ENCODE measurements at places on chromosomes 13 and 19.

GRCh38 chr13:92804926-92805325 lies 421.7 kb upstream of the GPC6 start:
- no peak for DNase-seq

GRCh38 chr19:18291590-18292461 lies 10.4 kb upstream of the JUND start:
- peak; percentile 78 for DNase-seq

GRCh38 chr19:11416346-11417052 lies 2.6 kb downstream of the RGL3 start:
- no peak for DNase-seq

DNA sequence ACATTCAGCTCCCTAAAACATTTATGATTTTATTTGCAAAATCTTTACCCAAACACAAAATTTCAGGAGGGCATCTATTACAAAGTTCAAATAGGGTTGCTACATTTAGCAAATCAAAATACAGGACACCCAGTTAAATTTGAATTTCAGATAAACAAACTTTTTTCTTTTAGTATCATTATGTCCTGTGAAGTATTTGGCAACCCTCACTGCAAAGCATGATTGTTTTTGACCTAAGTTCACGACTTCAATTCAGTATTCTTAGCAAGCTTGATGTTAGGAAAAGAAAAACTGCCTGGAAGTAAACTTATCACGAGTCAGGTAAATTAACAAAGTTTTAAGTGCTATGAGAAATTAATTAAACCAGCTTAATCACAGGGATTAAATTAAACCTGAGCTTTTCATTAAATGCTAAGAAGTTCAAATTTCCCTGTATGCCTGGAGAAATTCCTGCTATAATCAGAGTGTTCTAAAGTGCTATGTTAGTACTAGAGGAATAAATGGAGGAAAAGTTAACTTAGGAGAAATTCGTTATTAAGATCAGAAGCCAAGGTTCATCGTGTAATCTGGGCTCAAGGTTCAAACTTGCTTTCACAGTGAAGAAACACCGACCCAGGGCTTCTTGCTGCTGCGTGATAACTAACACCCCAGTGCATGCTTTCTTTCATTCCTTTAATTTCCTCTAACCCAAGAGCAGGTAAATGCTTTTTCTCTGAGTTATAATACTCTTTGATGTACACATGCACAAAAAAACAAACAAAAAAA lies 298.1 kb downstream of the FOXO1 start:
- DNase-seq: no peak

GRCh38 chr19:6988257-6988656 lies 33.0 kb downstream of the MBD3L2B start:
- no peak for DNase-seq

DNA sequence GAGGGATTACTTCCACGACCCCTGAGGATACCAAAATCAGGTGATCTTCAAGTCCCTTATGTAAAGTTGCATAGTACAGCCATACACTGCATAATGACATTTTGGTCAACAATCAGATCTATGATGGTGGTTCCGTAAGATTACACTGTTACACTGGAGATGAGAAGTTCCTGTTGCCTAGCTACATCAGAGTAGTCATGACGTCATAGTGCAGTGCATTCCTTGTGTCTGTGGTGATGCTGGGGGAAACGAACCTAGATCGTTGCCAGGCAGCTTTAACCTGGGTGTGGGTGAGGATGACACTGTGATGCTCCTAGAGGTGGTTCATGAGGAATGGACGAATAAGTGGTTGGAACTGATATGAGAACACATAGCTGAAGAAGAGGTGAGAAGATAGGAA lies 9.1 kb downstream of the ZNF610 start:
- no peak for DNase-seq

DNA sequence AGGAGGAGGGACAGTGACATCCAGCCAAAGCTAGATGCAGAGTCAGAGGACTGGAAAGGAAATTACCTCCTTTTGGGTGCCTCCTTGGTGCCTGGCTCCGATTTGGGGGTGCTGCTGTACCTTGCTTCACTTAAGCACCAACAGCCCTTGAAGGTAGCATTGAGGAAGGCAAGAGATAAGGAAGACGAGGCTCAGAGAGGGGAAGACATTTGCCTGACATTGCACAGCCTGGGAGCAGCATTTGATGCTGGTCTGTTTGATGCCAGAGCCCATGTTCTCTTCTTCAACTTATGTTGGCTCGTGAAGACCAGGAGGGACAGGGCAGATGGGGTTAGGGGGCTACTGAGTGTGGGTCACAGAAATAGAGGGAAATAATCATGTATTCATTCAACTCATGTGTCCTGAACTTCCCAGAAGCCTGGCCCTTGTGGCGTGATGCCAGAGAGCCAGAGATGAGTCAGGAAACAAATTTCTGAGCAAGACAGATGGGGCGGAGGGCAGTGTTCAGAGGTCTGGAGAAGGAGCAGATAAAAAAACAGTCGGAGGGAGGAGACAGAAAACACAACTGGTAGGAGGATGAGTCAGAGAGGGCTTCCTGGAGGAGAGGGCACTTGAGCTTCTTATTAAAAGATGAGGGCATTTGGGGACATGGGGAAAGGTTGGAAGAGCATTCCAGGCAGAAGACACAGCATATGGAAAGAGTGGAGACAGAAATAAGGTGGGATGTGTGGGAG lies 3.0 kb upstream of the C19orf81 start:
- no peak for DNase-seq

DNA sequence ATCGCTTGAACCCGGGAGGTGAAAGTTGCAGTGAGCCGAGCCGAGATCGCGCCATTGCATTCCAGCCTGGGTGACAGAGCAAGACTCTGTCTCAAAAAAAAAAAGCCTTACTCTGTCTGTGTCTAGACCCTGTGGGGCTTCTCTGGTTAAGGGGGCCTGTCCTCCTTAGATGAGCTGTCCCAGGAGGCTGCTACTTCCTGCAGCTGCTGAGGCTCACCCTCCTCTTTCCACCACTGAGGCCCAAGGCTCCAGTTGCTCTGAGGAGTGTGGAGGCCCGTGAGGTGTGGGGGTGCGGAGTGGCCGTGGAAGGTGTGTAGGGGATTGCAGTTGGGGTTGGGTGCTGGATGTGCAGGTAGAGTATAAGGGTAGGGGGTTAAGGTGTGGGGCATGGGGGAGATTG lies 22.1 kb upstream of the RASA3 start:
- no peak for DNase-seq

DNA sequence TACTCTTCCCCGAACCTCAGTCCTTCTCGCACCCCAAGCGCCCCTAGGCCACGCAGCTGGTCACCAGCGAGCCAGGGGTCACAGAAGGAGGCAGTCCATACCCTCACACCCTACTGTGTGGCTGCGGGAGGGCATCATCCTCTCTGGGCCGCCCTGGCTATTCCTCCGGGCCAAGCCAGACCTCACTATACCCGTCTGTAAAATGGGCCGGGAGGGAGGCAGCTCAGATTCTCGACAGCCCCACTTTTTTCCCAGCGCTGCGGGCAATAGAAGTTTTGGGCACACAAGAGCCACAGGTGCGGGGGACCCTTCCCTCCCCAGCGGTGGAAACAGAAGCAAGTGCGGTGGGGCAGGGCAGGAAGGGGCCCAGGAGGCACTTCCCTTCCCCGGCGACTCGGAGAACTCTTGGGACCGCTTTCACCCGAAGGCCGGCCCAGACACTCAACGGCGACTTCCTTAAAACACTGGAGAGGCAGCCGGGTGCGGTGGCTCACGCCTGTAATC lies 5.6 kb upstream of the ARRDC2 start:
- no peak for DNase-seq

DNA sequence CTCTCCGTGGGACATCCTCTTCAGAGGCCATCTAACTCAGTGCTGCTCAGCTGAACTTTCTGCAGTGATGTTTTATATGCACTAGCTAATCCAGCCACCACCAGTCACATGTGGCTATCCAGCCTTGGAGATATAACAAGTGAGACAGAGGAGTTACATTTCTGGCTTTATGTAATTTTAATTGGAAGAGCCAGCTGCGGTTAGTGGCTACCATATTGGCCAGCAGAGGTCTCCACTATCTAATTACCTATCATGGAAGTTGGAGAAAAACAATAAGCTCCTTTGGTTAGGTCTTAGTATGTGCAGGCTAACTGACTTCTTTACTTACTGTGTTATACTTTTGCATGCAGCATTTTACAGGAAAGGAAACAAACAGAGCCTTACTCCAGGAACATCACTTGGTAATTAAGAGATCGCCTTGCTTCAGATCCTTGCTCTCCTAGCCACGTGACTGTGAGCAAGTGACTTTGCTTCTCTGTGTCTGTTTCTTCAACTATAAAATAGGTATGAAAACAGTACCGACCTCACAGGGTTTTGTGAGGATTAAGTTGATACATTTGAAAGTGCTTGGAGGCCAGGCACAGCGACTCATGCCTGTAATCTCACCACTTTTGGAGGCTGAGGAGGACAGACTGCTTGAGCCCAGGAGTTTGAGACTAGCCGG lies 1.6 kb upstream of the KLK10 start:
- no peak for DNase-seq

DNA sequence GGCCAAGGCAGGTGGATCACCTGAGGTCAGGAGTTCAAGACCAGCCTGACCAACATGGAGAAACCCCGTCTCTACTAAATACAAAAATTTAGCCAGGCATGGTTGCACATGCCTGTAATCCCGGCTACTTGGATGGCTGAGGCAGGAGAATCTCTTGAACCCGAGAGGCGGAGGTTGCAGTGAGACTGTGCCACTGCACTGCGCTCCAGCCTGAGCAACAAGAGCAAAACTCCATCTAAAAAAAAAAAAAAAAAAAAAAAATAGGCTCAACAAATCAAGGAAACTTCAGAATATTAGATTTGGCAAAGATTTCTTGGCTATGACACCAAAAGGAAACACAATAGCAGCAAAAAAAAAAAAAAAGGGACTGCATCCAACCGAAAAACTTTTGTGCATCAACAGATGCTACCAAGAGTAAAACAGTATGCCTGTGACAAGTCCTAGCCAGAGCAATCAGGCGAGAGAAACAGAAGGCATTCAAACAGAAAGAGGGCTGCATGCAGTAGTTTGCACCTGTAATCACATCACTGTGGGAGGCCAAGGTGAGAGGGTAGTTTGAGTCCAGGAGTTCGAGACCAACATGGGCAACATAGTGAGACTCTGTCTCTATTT lies 23.8 kb downstream of the ZNF160 start:
- no peak for DNase-seq

DNA sequence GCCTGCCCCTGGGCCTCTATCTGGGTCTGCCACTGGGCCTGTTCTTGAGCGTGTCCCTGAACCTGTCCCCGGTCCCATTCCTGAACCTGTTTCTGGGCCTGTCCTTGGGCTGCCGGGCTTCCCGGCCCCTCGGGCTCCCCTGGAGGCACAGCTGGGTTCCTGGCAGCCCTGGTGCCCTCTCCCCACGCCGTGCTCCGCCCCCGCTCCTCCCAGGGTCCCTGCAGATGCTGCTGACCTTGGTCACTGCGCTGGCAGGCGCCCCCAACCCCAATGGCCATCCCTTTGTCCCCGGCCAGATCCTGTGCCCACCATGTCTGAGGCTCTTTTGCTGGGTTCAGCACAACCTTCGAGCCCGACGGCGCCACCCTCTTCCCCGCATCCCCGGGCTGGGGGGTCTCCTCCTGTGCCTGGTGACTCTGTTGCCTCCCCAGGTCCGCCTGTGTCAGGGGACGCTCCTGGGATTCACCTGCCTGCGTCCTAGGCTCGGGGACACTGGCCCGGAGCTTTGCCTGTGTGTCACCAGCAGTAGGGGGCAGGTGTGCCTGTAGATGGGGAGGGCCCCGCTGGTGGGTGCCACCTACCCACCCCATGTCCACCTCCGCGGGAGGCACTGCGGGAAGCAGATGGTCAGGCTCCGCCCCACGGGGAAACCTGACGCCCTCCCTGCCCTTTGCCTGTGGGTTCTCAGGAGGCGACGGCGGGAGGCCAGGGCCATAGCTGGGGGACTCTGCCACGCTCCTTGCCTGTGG lies 41.0 kb upstream of the GRTP1 start:
- no peak for DNase-seq

DNA sequence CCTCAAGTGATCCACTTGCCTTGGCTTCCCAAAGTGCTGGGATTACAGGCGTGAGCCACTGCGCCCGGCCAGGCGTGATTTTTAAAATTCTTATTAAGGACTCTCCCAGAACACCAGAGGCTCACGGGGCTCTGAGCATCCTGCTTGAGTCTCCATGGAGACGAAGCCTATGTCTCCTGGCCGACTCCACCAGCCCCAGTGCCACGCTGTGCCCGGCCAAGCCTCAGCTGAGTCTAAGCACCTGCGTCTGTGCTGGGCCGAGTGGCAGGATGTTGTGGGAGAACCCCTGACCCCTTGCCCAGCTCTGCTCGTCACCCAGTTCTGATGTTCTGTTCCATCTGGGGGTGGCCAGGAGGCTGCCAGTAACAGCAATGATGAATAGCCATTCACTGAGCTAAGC lies 3.9 kb upstream of the CELF5 start:
- no peak for DNase-seq

GRCh38 chr13:114121496-114122126 lies 10.8 kb downstream of the RASA3 start:
- no peak for DNase-seq

DNA sequence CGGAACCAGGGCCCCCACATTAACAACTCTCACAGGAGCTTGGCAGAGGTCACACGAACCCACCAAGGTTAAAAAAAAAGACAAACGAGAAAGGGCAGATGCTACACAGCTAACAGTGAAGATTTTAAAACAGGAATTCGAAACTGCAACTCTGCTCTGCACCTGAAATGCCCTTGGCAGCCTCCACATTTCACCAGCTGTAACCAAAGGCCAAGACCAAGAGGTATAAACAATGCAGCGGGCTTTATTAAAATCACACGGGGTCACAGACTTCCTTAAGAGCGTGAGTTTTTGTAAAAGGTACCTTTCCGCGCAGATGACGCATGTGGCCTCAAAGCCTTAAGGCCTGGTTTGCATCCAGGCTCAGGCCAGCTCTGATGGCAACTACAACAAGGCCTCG lies 88.2 kb downstream of the STK24 start:
- DNase-seq: no peak

- no peak for DNase-seq
Observed at GRCh38 chr13:39682310-39682709, 26.8 kb downstream of the COG6 start.

- no peak for DNase-seq
Observed at GRCh38 chr13:26985285-26985878, 186.2 kb downstream of the USP12 start.

DNA sequence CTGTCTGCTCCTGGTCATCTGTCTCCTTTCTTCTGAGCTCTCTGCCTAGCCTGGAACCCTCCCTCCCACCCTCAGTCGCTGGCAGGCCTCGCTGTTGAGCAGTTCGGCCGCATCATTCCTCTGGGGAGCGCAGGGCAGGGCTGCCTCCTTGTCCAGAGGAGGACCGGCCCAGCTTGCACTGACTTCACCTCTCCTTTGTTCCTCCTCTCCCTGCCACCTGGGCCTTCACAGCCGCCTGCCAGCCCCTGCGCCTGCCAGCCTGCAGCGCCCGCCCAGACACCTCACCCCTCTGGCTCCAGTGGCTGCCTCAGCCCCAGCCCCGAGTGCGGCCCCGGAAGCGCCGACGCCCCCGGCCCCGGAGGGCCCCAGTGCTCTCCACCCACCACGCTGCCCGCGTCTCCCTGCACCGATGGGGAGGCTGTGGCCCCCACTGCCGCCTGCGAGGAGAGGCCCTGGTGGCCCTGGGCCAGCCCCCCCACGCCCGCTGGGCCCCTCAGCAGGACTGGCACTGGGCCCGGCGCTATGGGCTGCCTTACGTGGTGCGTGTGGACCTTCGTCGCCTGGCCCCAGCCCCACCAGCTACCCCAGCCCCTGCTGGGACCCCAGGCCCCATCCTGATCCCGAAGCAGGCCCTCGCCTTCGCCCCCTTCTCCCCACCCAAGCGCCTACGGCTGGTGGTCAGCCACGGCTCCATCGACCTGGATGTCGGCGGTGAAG lies 7.2 kb downstream of the KMT5C start:
- no peak for DNase-seq

- DNase-seq: no peak
Observed at GRCh38 chr19:4445963-4446703, 11.5 kb downstream of the UBXN6 start.
